ENCODE measurements at places on chromosomes 11 and 22.
A peak's percentile ranks its signal among the peaks of the same experiment; 100 is the strongest.

GRCh38 chr11:103659743-103660142 is 376.7 kb upstream of the DDI1 start:
- no peak for DNase-seq

- DNase-seq = peak; percentile 51
Observed at GRCh38 chr11:108654994-108655631, 9.8 kb upstream of the DDX10 start.

GRCh38 chr11:125084761-125085231 is 21.7 kb downstream of the SLC37A2 start:
- no peak for DNase-seq

GRCh38 chr11:11380340-11380739 is 27.3 kb upstream of the CSNK2A3 start:
- DNase-seq = no peak

- DNase-seq = no peak
Observed at GRCh38 chr11:57316017-57316416, 8.7 kb downstream of the TNKS1BP1 start.

DNA sequence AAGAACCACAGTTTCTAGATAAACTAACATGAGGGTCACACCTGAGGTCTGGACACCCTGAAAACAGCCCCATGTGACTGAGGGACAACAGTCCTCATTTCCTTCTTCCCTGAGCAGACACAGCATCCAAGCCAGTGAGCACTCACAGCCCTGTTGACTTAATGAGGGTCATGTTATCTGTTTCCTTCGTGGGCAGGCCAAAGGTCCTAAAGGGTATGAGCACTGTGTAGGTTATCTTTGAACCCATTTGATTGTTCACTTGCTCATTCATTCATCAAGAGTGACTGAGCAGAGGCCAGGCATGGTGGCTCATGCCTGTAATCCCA is 170.7 kb upstream of the B3GAT1 start:
- no peak for DNase-seq

DNA sequence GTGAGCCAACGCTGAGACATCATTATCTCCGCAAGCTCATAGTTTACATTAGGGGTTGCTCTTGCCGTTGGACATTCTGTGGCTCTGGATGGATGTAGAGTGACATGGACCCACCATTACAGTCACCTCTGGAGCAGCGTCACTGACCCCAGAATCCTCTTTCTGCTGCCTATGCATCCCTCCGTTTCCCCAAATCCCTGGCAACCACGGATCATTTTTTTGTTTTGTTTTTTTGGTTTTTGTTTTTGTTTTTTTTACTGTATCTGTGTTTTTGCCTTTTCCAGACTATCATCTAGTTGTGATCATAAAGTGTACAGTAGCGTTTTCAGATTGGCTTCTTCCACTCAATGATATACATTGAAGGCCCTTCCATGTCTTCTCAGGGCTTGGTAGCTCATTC is 4.0 kb downstream of the PARVB start:
- no peak for DNase-seq

GRCh38 chr11:73048446-73048845 is 93.7 kb downstream of the FCHSD2 start:
- no peak for DNase-seq

DNA sequence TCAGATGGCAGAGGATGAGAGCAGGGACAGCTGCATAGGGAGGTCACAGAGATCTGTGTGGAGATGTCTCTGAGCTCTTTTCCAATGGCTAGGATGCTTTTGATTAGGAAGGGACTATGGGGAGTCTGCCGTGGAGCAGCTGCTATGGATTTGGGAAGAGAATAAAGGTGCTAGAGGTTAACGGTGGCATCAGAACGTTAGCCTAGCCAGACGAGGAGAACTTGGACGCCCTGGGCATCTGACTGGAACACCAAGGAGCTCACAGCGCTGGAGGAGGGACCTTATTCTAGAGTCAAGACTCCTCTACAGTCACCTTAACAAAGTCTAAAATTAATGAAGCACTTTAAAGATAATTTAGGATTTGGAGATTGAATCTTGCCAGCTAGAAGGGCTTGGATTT is 157.2 kb upstream of the B3GAT1 start:
- DNase-seq = no peak

- no peak for DNase-seq
Observed at GRCh38 chr11:47302853-47303252, 32.9 kb downstream of the MADD start.

Measured in mesothelial cell of epicardium (in vitro differentiated cells).